Lung (tissue), 17 donors: ENCODE measurements at places on chromosomes 3 and 15. TPM values are rescaled to one million over a fixed set of nuclear protein-coding genes. Genes with fewer than 3 reads are reported as not detected.
A peak's percentile ranks its signal among the peaks of the same experiment; 100 is the strongest.

The ITGA11 gene
- polyA plus RNA-seq: 0.39 TPM

The SMAD6 gene
- 56.0 TPM for polyA plus RNA-seq

- DNase-seq: no peak
- no peak overlapping the region for H3K4me3 ChIP-seq
- H3K27me3 ChIP-seq: no peaks in the 10 kb centered on the region
- peak overlapping the region; percentile 74 for H3K27ac ChIP-seq
- peaks cover 1% of the 10 kb centered on the region for H3K4me1 ChIP-seq
These were observed 15.3 kb upstream of the NRROS start for GRCh38 chr3:196624067-196624790.

GRCh38 chr3:68363796-68364195, 568.6 kb downstream of the TAFA4 start:
- no peaks in the 10 kb centered on the region for H3K36me3 ChIP-seq
- H3K4me3 ChIP-seq: no peak overlapping the region
- no peak overlapping the region for H3K27ac ChIP-seq
- no peaks in the 10 kb centered on the region for H3K27me3 ChIP-seq
- DNase-seq: no peak
- no peaks in the 10 kb centered on the region for H3K4me1 ChIP-seq

DNA sequence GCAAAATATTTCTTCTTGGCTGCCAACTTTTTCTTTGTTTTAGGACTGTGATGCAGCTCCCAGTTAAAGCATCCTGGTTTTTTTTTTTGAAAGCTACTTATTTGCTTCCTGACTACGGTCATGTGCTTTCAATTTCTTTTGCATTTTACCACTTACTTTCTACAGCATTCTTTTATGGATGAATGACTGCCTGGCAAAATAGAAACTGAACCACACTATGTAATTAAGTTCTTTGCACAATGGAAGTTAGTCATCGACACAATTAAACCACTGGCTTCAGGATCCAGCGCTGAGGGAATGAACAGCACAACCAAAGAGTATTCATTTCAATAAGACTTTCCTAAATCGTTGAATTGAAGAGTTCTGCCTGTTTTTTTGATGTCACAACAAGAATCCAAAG, 82.2 kb upstream of the EPHA3 start:
- no peaks in the 10 kb centered on the region for H3K36me3 ChIP-seq
- no peaks in the 10 kb centered on the region for H3K4me1 ChIP-seq
- no peak overlapping the region for H3K4me3 ChIP-seq
- DNase-seq: peak; percentile 11

GRCh38 chr3:153379516-153379915, 217.5 kb downstream of the RAP2B start:
- no peaks in the 10 kb centered on the region for H3K36me3 ChIP-seq
- no peak overlapping the region for H3K4me3 ChIP-seq
- H3K27ac ChIP-seq: no peak overlapping the region
- DNase-seq: no peak

- DNase-seq: no peak
- no peaks in the 10 kb centered on the region for H3K36me3 ChIP-seq
- H3K4me3 ChIP-seq: no peak overlapping the region
- H3K27me3 ChIP-seq: no peaks in the 10 kb centered on the region
These were observed 69.0 kb downstream of the SLMAP start for GRCh38 chr3:57825116-57825515.

DNA sequence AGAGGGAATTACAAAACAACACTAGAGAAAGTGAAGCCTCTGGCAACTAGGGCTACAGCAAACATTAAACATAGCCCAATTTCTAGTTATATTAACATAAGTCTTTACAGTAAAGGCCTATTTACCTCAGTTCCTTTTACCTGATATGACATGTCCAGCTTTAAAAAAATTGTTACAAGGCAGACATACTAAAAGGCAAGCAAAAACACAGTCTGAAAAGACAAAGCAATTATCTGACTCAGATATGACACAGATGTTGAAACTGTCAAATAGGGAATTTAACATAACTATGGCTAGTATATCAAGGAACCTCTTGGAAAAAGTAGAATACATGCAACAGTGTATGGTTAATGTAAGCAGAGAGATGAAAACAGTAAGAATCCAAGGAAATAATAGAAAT, 238.6 kb downstream of the RAP2B start:
- no peak for DNase-seq
- no peaks in the 10 kb centered on the region for H3K36me3 ChIP-seq
- no peak overlapping the region for H3K4me3 ChIP-seq
- no peak overlapping the region for H3K27ac ChIP-seq
- H3K27me3 ChIP-seq: no peaks in the 10 kb centered on the region
- no peaks in the 10 kb centered on the region for H3K4me1 ChIP-seq

The MUC4 gene
- polyA plus RNA-seq: 10.0 TPM

The OR5K1 gene
- not detected for polyA plus RNA-seq

- no peak overlapping the region for H3K27ac ChIP-seq
- no peaks in the 10 kb centered on the region for H3K4me1 ChIP-seq
- no peaks in the 10 kb centered on the region for H3K27me3 ChIP-seq
- no peaks in the 10 kb centered on the region for H3K36me3 ChIP-seq
- no peak overlapping the region for H3K4me3 ChIP-seq
These were observed 287.1 kb downstream of the SOX2 start for GRCh38 chr3:181998828-181999227.

The WDR93 gene
- 1.4 TPM for polyA plus RNA-seq

DNA sequence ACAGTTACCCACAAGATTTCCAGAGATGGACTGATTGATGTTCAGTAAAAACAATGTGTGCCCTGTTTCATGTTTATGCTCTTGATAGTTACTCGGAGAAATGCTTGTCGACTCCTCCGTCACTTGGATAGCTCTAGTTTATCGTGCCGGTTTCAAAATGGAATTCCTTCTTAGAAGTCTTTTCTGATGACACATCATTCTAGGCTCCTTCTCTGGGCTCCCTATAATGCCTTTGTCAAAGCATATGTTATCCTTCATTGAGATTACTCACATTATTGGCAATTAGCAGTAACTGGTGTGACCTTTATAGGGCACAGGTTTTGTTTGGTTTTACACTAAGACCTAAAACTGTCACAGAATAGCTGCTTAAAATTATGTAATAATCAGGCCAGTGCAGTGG, 201.8 kb downstream of the CNTN6 start:
- H3K4me3 ChIP-seq: no peak overlapping the region
- no peak overlapping the region for H3K27ac ChIP-seq
- no peaks in the 10 kb centered on the region for H3K27me3 ChIP-seq
- no peak for DNase-seq
- no peaks in the 10 kb centered on the region for H3K4me1 ChIP-seq

The IGSF11 gene
- 0.07 TPM for polyA plus RNA-seq

The ADAMTS17 gene
- polyA plus RNA-seq: 0.47 TPM

DNA sequence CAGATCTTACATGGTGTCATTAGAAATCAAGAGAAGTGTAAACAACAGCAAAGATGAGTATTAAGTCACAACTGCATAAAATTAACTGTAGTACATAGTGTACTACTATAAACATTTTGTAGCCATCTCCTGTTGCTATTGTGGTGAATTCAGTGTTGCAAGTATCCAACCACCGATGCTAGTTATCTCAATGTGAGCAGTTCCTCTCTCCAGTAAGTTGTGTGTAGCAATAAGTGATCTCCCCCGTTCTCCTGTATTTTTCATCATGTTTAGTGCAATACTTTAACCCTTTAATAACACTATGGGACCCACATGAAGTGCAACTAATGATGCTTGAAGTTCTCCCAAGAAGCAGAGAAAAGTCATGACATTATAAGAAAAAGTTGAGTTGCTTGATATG, 264.7 kb upstream of the KCNH8 start:
- no peaks in the 10 kb centered on the region for H3K27me3 ChIP-seq
- DNase-seq: no peak
- H3K27ac ChIP-seq: no peak overlapping the region
- no peaks in the 10 kb centered on the region for H3K36me3 ChIP-seq
- H3K4me1 ChIP-seq: no peaks in the 10 kb centered on the region

- H3K27me3 ChIP-seq: no peaks in the 10 kb centered on the region
- no peaks in the 10 kb centered on the region for H3K4me1 ChIP-seq
- H3K27ac ChIP-seq: no peak overlapping the region
- H3K4me3 ChIP-seq: no peak overlapping the region
- H3K36me3 ChIP-seq: no peaks in the 10 kb centered on the region
These were observed 72.0 kb downstream of the FSIP1 start for GRCh38 chr15:39710681-39711080.

- no peaks in the 10 kb centered on the region for H3K4me1 ChIP-seq
- no peak overlapping the region for H3K27ac ChIP-seq
- H3K27me3 ChIP-seq: no peaks in the 10 kb centered on the region
- no peak overlapping the region for H3K4me3 ChIP-seq
- no peaks in the 10 kb centered on the region for H3K36me3 ChIP-seq
These were observed 146.3 kb downstream of the ALCAM start for GRCh38 chr3:105513042-105513441.
